Fibroblast of the aortic adventitia (primary cell): ENCODE measurements at places on chromosomes 7 and 10. TPM values are rescaled to one million over a fixed set of nuclear protein-coding genes. Genes with fewer than 3 reads are reported as not detected.

CADPS2 gene
- total RNA-seq: 16.0 and 26.9 TPM in 2 replicates

UCN3 gene
- not detected in 2 replicates for total RNA-seq

FBXL13 gene
- total RNA-seq: 2.9 and 3.4 TPM in 2 replicates

CCDC71L gene
- total RNA-seq: 25.1 and 40.6 TPM in 2 replicates

FIS1 gene
- 90.5 and 123 TPM in 2 replicates for total RNA-seq

CYP26C1 gene
- 0.09 TPM in 1 of 2 replicates, not detected in the other for total RNA-seq

SRRM3 gene
- total RNA-seq: 0.18 and 1.3 TPM in 2 replicates

DDX56 gene
- 14.6 and 48.4 TPM in 2 replicates for total RNA-seq

VWC2 gene
- not detected in 2 replicates for total RNA-seq

BAMBI gene
- 1.4 and 12.8 TPM in 2 replicates for total RNA-seq

POM121L12 gene
- not detected in 2 replicates for total RNA-seq

CALML3 gene
- not detected in 2 replicates for total RNA-seq

CCL24 gene
- not detected in 2 replicates for total RNA-seq

PLAC9 gene
- 32.1 and 78.7 TPM in 2 replicates for total RNA-seq

COL26A1 gene
- total RNA-seq: not detected in 2 replicates

ANKRD7 gene
- 1.4 and 3.9 TPM in 2 replicates for total RNA-seq

C10orf105 gene
- total RNA-seq: under 0.01 TPM in 1 of 2 replicates, not detected in the other

CHCHD1 gene
- 12.9 and 20.9 TPM in 2 replicates for total RNA-seq

SLC18A3 gene
- not detected in 2 replicates for total RNA-seq

SLC29A4 gene
- total RNA-seq: 0.49 and 0.90 TPM in 2 replicates

ZNF22 gene
- total RNA-seq: 4.4 and 16.6 TPM in 2 replicates

DKK1 gene
- total RNA-seq: 51.7 and 123 TPM in 2 replicates

ODAD2 gene
- 0.18 and 0.57 TPM in 2 replicates for total RNA-seq

NPSR1 gene
- total RNA-seq: not detected in 2 replicates

GBX1 gene
- not detected in 2 replicates for total RNA-seq

SLC39A12 gene
- total RNA-seq: not detected in 2 replicates

MYH16 gene
- not detected in 2 replicates for total RNA-seq

HMX3 gene
- total RNA-seq: not detected in 2 replicates

NEBL gene
- total RNA-seq: 0.09 and 4.3 TPM in 2 replicates
